ENCODE measurements at places on chromosomes 6 and 20.

DNA sequence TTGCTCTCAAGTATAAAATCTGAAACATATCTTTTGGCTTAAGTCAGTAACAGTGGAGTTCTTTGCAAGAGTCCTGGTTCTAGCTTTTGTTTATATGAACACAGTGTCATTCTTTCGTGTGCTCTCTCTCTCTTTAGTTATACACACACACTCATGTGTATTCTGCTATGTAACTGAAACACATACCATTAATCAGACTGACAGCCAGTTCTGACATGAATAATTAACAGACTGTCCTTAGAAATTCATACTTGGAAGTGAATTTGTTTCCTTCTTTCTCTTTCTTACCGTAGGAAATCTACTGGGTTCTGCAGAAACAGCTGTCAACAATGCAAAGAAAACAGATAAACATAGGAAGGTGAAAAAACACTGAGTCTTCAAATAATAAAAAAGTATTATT is 2.5 kb downstream of the MCM9 start:
- no peak for DNase-seq

GRCh38 chr6:165819394-165819793 is 156.4 kb upstream of the PDE10A start:
- DNase-seq, result no peak

DNA sequence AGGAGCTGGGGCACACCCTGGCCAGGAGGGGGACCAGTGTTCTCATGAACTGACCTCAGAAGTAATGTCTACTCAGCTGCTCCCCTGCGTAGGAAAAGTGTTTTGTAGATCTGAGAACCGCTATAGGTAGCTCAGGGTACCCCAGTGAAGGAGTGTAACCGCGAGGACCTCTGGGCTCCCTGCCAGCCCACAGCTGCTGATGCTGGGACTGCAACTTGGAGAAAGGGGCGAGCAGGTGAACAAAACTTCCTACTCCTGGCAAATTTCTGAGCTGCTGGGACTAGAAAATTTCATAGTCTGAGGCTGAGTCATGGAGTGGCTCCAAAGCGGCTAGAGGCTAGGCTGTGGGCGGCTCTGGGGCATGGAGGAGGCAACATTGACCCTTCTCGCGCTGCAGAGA is 51.9 kb downstream of the PYGB start:
- DNase-seq, result no peak

DNA sequence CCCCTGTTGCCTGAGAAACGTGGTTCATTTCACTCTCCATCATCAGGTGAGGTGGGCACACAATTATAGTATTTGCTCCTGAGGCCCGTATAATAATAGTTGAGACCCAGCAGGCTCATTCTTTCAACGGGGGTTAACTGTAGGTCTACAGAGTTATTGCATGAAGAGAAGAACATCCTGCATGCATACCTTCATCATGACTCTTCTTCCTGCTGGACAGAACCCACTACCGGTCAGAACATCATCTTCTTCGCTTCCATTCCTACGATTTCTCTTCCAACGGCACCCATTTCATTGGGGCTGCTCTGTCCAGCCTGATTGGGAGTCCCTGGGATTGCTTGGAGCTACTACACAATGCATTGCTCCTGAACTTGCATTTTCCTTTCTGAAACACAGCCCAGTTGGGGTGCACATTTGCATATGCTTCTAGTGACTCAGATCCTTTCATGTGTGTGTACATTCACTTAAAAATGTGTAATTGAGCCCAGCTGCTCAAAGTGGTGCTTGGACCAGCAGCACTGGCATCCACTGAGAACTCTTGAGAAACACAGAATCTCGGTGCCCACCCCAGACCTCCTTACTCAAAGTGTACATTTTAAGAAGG is 57.4 kb downstream of the SLC24A3 start:
- DNase-seq, result no peak

DNA sequence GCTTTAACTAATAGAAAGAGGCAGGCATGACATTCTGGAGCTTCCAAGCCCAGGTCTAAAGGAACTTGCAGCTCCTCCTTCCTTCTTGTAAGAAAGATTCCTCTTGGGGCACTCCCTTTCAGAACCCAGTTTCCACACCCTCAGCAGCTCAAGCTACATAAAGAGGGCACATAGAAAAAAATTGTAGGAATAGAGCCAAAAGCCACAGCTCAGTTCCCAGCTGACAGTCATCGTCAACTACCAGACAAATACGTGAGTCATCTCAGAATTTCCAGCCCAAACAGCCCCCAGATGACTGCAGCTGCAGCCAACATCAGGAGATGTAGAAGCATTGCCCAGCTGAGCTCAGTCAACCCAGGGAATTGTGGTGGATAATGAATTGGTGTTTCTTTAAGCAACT is 349.8 kb upstream of the ARID1B start:
- DNase-seq, result no peak

- DNase-seq, result no peak
Measured at GRCh38 chr6:158158748-158159147, 9.3 kb downstream of the SERAC1 start.

DNA sequence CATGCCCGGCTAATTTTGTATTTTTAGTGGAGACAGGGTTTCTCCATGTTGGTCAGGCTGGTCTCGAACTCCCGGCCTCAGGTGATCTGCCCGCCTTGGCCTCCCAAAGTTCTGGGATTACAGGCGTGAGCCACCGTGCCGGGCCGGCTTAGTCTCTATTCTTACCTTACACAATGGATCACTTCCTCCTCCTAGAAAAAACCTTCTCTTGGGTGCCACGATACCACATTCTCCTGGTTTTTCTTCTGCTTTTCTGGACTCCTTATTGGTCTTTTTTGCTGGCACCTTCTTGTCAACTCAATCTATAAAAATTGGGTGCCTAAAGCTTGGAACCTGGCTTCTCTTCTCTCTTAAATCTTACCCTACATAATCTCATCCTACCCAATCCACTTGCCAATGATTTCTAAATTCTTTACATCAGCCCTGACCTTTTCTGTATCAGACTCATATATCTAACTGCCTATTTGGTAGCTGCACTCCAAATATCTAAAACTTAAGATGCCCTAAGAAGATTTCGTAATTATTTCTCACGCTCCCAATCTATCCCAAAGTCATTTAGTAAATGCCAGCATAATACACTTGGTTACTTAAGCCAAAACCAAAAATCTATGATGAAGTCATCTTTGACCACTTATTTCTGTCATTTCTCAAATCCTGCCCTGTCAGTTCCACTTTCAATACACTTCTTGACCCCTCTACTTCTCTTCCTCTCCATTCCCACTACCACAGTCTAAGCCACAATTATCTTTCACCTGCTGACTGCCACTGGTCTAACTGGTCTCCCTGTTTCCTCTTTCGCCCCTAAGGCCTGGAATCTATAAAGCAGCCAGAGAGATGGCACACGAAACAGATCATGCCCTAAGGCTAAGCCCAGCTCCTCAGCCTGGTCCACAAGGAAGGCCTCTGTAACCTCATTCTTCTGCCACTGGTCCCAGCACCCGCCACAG is 43.2 kb downstream of the ELMO2 start:
- no peak for DNase-seq

DNA sequence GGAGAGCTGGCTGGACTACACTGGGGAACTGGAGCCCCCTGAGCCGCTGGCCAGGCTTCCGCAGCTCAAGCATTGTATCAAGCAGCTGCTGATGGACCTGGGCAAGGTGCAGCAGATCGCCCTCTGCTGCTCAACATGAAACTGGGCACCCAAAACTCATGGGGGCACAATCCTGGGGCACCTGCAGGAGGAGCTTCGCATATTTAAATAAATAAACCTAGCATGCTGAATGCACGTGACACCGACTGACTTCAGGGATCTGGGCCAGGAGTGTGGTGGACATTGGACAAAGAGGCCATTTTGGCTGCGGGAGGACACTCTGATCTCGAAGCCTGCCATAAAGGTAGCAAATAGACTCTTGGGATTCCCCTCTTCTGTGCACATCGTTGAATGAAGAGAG is 6.8 kb downstream of the SCAND1 start:
- DNase-seq, result peak; percentile 16

GRCh38 chr6:27237089-27237803 is 10.3 kb upstream of the PRSS16 start:
- peak; percentile 18 for DNase-seq

GRCh38 chr20:46154305-46154704 is 36.2 kb downstream of the CD40 start:
- DNase-seq, result no peak

- no peak for DNase-seq
Measured at GRCh38 chr6:78867020-78867369, 356 bp upstream of the IRAK1BP1 start.

DNA sequence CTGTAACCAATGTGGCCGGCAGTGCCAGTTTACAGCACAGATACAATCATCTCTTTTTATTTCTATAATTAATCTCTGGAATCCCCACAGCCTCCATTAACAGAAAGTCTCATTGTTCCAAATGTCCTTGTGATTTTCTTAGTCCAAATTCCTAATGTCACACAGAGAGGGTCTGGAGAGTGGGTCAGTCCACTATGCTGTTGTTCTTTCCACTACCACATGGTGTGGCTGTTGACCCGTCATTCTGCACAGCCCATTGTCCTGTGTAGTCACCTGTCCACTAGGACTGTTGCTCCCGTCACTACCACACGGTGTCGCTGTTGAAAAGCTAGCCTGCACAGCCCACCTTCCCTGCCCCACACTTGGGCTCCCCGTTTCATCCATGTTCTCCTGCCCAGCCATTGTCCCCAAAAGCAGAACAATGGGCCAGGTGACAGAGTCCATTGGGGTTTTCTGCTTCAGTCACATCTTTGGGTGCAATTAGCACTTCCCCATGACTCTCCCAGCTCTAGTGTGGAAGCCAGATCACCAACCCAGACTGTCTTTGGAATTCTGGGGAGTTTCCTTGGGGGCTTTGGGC is 8.6 kb upstream of the LBP start:
- DNase-seq, result no peak

GRCh38 chr6:166830185-166830890 is 126.0 kb downstream of the RNASET2 start:
- DNase-seq, result no peak

GRCh38 chr6:48419992-48420391 is 309.0 kb upstream of the PTCHD4 start:
- no peak for DNase-seq

- no peak for DNase-seq
Measured at GRCh38 chr6:43773050-43773979, 3.3 kb downstream of the VEGFA start.

DNA sequence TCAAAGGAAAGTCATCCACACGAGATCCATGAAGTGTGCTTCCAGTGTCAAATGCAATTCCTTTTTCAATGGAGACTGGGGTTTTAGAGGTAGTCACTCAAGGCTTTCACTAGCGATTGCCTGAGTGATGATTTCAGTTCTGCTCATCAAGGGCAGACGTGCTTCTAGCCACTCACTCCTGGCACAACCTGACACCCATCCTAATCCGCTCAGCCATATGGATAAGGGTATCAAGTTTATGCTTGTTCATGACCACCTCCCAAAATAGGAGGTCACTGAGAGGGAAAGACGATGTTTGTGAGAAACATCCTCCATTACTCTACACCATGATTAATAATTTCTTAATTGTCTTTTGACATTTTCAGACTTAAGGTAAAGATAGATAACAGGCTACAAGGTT is 91.3 kb upstream of the HEY2 start:
- DNase-seq, result no peak

DNA sequence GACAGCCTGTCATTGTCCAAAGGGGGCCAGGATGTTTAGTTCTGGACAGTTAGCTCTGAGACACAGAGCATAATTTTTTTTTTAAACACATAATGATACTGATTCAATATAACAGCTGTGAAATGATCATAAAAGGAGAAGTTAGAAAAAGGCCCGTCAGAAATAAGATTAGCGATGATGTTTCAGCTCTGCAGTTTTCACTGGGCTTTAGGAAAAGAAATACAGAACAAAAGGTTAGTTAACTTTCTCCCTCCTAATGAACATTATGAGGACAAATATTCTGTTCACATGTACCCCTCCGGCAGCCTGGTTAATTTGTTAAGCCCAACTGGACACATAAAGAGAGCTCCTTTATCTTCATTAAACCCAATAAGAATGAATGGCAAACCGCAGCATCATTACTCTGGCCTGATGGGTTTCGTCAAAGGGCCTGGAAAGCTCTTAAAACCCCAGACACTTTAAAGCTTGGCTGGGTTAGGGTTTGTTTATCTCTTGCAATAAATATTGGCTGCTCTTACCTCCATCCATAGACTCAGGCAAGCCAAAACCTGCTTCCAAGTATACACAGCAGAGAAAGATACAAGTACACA is 394.6 kb downstream of the KIF16B start:
- DNase-seq, result no peak

DNA sequence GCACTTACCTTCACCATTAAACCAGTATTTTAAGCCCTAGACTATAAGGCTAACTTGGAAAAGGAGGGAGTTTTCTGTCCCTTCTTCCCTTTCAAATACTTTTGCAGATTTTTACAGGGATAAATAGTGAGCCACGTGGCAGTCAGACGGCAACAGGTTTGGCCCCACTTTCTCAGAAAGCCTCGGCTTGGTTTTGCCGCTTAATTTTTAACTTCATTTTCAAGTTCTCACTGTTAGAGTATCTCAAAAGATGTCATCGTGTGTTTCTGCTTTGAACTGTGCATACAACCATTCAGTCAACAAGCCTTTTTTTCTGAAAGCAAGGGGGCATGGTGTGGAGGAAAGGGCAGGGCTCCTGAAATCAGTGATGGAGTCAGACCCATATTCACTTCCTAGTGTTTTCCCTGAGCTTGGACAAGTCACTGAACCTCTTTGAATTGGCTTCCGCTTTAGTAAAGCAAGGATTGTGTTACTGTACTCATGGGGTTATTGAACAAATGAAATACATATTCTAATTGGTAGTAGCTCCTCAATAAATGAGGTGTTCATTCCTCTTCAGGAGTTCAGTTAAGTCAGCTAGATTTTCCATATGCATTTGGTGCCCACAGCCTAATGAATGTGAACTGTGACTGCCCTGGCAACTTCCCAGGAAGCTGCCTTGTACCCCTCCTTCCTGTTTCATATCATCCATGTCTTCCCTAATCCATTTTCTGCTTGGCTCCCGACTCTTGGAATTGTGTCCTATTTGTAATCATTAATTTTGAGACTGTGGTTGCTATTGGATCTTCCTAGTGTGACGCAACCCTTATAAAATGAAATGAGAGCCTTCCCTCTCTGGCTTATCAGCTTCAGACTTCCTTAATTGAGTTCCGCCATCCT is at the start of gene SLC17A2:
TSS of gene SLC17A2 (minus strand) at position 160 of the 879 bp plus-strand sequence. CDS start 4,895 bp downstream, outside the sequence.
- DNase-seq, result no peak

- no peak for DNase-seq
Measured at GRCh38 chr6:72699159-72699558, 77.3 kb downstream of the KCNQ5 start.

DNA sequence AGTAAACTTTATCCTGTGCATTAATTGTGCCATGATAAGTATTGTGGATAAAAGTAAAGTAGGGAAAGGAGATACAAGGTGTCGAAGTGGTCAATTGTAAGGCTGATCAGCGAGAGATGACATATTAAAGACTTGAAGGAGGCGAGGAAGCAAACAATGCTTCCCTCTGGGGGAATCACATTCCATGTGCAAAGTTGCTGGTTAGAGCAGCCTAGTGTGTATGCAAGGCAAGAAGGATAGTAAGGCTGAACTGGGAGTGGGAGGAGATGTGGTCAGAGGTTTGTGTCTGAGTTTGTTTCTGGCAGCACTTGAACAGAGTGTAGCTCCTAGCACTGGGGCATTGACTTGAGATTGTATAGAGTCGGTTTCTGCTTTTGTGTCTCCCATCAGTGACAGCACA is 122.9 kb downstream of the SLC35F1 start:
- DNase-seq, result no peak

- DNase-seq, result no peak
Measured at GRCh38 chr20:35263532-35264341, 14.2 kb downstream of the MMP24OS start.

GRCh38 chr20:18995455-18995854 is 181.9 kb downstream of the SCP2D1 start:
- no peak for DNase-seq

- no peak for DNase-seq
Measured at GRCh38 chr20:41508335-41508734, 109.8 kb downstream of the CHD6 start.
